ENCODE measurements at places on chromosomes 3 and 15.

- DNase-seq, result no peak
Observed at GRCh38 chr3:113839551-113839950, 963 bp downstream of the GRAMD1C start.

DNA sequence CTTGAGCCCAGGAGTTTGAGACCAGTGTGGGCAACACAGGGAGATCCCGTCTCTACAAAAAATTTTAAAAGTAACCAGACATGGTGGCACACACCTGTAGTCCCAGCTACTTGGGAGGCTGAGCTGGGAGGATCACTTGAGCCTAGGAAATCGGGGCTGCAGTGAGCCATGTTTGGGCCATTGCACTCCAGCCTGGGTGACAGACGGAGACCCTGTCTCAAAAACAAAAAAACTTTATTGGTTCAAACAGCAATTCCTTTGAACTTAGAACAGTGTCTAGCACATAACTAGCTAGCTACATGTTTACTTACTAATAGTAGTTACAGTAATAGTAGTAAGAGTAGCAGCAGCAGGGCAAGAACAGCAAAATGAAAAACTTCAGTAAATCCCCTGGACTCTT, 10.1 kb downstream of the HAUS2 start:
- no peak for DNase-seq

GRCh38 chr3:120067083-120067482, 27.2 kb downstream of the GSK3B start:
- DNase-seq, result no peak

GRCh38 chr3:14784087-14784681, 34.6 kb upstream of the FGD5 start:
- DNase-seq, result no peak

DNA sequence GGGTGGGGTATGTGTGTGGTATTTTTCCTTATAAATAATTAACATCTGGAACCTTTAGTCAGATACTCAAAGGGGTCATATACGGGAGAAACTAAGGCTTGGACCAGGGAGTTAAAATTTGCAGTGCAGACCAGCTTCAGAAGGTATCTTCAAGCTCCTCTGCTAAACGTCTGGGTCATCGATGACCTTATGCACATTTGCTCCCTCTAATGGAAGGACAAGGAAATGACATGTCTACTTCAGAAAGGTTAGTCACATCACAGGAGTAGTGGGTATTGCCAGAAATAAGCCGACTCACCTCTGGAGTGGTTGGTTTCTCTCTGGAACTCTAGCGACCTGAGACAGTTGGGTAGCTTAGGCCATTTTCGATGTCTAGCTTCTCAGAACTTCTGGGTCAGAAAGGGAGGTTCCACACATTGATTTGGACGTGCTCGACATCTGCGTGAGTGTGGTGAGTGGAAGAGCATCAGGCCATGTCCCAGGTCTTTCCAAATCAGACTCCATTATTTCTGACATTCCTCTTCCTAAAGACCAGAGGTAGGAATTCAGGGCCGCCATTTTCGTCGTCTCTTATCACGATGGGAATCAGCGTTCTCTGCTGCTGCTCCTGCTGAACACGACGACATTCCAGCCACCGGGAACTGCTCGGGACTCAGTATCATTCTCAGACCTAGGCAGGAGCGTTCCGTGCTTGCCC, 31.8 kb upstream of the RASA2 start:
- DNase-seq, result no peak

DNA sequence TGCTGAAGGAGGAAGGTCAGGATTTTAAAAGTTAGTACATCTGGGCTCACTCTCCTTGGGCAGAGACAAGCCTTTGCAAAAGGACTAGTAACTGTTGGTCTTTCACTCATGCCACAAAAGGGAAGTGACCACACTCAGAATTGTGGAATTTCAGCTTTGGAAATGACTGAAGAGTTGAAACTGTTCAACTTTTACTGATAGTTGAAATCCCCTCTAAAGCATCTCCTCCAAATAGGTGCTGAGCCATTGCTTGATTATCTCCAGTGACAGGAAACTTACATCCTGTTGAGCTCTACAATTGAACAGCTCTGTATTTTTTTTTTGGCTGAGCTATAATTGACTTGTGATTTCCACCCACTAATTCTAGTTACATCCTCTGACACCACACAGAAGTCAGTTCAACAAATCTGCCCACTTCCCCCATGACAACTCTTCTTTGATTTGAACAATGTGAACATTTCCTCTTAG, 254.8 kb upstream of the TPRG1 start:
- DNase-seq, result no peak

DNA sequence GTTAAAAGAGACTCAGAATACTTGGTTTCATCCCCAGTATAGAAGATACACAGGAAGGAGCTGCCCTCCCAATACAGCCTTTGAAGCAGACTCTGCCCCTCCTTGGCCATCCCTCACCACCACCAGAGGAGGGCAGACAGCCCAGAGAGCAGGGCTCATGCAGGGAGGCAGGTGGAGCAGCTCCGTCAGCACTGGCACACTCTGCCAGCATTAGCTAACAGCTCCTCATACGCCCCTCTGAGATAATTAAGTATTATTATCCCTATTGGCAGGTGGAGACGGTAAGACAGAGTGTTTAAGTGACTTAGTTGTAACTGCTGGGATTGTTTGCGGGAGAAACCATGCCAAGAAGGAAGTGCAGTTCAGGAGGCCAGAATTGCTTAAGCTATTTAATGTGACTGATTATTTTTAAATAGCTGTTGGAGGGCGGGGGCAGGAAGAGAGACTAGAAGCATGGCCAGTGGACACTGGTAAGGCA, 434.0 kb downstream of the EPHB1 start:
- DNase-seq, result no peak

DNA sequence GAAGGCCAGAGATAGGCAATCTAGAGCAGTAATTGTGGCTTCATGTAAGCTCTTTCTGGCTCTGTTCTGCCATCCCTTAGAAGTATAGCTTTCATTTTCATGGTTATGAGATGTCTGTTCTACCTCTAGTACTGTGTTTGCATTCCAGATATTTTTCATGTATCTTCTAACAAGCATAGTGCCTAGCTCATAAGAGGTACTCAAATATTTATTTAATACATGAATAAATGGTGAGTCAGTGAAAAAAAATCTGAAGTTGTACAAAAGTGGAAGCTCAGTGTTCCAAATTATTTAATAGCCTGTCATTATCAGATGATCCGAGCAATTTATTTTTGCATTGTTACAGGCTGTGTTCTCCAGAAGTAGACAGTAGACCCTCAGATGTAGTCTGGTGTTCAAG, 64.3 kb downstream of the OXSM start:
- DNase-seq, result no peak

- DNase-seq, result no peak
Observed at GRCh38 chr3:195183071-195183776, 87.7 kb downstream of the XXYLT1 start.

DNA sequence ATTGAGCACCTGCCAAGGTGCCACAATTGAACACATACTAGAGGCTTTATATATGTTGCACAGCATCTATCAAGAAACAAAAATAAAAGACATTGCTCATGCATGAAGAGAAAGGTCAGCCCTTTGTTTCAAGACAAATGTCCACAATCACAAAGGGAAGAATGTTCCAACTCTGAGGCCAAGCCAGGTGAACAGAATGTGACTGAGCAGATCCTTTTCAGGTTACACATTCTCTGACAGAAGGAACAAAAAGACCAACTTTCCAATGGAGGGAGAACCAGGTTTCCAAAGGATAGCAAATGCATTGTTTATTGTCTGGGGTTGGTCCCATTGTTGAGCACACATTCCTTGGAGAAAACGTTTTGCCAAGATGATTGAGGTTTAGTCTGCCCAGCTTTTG, 50.2 kb upstream of the FAM174B start:
- DNase-seq, result no peak

Data from stimulated activated CD8-positive, alpha-beta memory T cell treated with anti-CD3 and anti-CD28 coated beads, Interleukin-4, amount 100 ng/mL, for 4 hours (primary cell).